Fibroblast of villous mesenchyme (primary cell): ENCODE measurements at places on chromosomes 5 and 9. TPM values are rescaled to one million over a fixed set of nuclear protein-coding genes. Genes with fewer than 3 reads are reported as not detected.

NRARP gene
- total RNA-seq, result under 0.01 and 0.32 TPM in 2 replicates

FBP1 gene
- not detected in 2 replicates for total RNA-seq

UBTD2 gene
- total RNA-seq, result 20.3 and 23.7 TPM in 2 replicates

HMCN2 gene
- under 0.01 TPM in 1 of 2 replicates, not detected in the other for total RNA-seq

CAMK2A gene
- total RNA-seq, result 1.3 TPM in 2 replicates

C7 gene
- under 0.01 TPM in 1 of 2 replicates, not detected in the other for total RNA-seq

SPINK6 gene
- not detected in 2 replicates for total RNA-seq

TEX53 gene
- total RNA-seq, result not detected in 2 replicates

FREM1 gene
- 0.32 and 0.86 TPM in 2 replicates for total RNA-seq

UNC5A gene
- total RNA-seq, result not detected in 2 replicates

UBE2QL1 gene
- not detected in 2 replicates for total RNA-seq

ANKRD18A gene
- total RNA-seq, result under 0.01 TPM in 1 of 2 replicates, not detected in the other

NMUR2 gene
- total RNA-seq, result not detected in 2 replicates

SH3TC2 gene
- total RNA-seq, result 3.9 and 13.4 TPM in 2 replicates

BHMT gene
- under 0.01 and 0.86 TPM in 2 replicates for total RNA-seq

LHX6 gene
- total RNA-seq, result not detected in 2 replicates

OMD gene
- not detected in 2 replicates for total RNA-seq

PLPPR1 gene
- not detected in 2 replicates for total RNA-seq

SPATA31C1 gene
- total RNA-seq, result not detected in 2 replicates

FAM174A gene
- 20.3 and 24.5 TPM in 2 replicates for total RNA-seq

DDX4 gene
- not detected in 2 replicates for total RNA-seq

OBP2A gene
- not detected in 2 replicates for total RNA-seq

PCDHGA9 gene
- 4.7 and 5.2 TPM in 2 replicates for total RNA-seq

OR1K1 gene
- total RNA-seq, result not detected in 2 replicates

CCDC192 gene
- total RNA-seq, result not detected in 2 replicates

FAM153A gene
- not detected in 2 replicates for total RNA-seq

KCNV2 gene
- total RNA-seq, result not detected in 2 replicates

EGR1 gene
- total RNA-seq, result 3.5 and 6.1 TPM in 2 replicates

IFNA21 gene
- total RNA-seq, result not detected in 2 replicates
